Uterus (tissue), 4 donors: ENCODE measurements at places on chromosomes 1 and 21. TPM values are rescaled to one million over a fixed set of nuclear protein-coding genes. Genes with fewer than 3 reads are reported as not detected.
A peak's percentile ranks its signal among the peaks of the same experiment; 100 is the strongest.

Gene KRTAP10-6
- not detected for total RNA-seq

- H3K27me3 ChIP-seq = no peaks in the 10 kb centered on the region
- no peaks in the 10 kb centered on the region for H3K4me1 ChIP-seq
- peak overlapping the region; percentile 93 for H3K27ac ChIP-seq
- H3K36me3 ChIP-seq = no peaks in the 10 kb centered on the region
- peak; percentile 65 for DNase-seq
These were observed 2.8 kb downstream of the ANKRD34A start for GRCh38 chr1:145961425-145962156.

Gene EVA1C
- total RNA-seq = 8.3 TPM

- H3K27me3 ChIP-seq = no peaks in the 10 kb centered on the region
- H3K4me1 ChIP-seq = no peaks in the 10 kb centered on the region
- H3K4me3 ChIP-seq = no peak overlapping the region
- H3K27ac ChIP-seq = no peak overlapping the region
These were observed 774 bp upstream of the ANGPTL7 start for GRCh38 chr1:11188381-11188780.

DNA sequence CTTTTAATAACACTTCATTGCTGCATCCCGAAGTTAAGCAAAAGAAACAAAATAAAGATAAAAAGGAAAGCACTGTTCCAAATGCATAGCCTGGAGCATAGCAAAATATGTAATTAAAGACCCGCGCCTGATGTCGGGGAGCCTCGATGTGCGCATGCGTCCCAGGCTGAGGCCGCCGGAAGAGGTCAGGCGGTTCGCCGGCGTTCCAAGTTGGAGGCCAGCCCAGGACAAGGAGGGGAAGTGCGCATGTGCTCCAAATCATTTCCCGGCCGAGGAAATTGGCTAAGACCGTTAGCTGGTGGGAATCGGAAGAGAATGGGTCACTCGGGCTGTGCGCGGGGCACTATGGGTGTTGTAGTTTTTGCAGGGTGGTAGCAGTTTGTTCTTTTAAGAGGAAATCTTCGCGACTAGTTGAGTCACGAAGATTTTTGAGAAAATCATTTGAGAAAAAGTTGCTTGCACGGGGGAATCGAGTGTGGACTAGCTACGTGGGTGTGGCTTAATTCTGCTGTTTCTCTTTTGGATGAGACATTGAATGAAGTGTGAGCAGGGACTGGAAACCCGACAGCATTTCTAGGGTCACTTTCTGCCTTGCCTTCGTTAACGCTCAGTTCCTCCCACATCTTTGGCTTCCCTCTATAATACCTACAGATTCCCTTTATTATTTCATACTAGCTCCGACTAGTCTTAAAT is 31.0 kb upstream of the CD1D start:
- no peaks in the 10 kb centered on the region for H3K4me1 ChIP-seq
- DNase-seq = peak; percentile 98
- no peaks in the 10 kb centered on the region for H3K27me3 ChIP-seq
- H3K27ac ChIP-seq = peak overlapping the region; percentile 76
- H3K36me3 ChIP-seq = no peaks in the 10 kb centered on the region
- peak overlapping the region; percentile 32 for H3K4me3 ChIP-seq

GRCh38 chr1:152110365-152110859 is 4.8 kb downstream of the TCHH start:
- H3K36me3 ChIP-seq = no peaks in the 10 kb centered on the region
- no peak overlapping the region for H3K27ac ChIP-seq
- DNase-seq = peak; percentile 11
- H3K4me3 ChIP-seq = no peak overlapping the region
- peaks cover 57% of the 10 kb centered on the region for H3K27me3 ChIP-seq

DNA sequence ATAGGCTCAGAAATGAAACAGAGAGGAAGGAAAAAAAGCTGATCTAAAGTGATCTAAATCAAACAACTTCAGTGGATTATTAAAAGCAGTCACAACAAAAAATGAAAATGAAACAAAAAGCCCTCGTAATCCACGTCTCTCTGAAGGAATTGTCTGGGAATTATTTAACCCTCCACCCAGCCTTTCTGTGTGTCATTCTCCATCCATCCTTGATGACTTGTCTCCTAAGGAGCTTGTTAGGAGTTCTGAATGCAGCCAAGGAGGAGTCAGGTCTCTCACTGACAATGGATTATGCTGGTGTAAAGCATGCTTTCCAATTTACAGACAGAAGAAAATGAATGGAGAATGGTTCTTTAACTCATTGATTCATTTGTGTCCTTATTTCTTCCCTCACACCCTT is 359.3 kb upstream of the RUNX1 start:
- H3K27ac ChIP-seq = no peak overlapping the region
- no peaks in the 10 kb centered on the region for H3K27me3 ChIP-seq
- H3K4me1 ChIP-seq = no peaks in the 10 kb centered on the region
- no peak for DNase-seq
- no peak overlapping the region for H3K4me3 ChIP-seq
- no peaks in the 10 kb centered on the region for H3K36me3 ChIP-seq

DNA sequence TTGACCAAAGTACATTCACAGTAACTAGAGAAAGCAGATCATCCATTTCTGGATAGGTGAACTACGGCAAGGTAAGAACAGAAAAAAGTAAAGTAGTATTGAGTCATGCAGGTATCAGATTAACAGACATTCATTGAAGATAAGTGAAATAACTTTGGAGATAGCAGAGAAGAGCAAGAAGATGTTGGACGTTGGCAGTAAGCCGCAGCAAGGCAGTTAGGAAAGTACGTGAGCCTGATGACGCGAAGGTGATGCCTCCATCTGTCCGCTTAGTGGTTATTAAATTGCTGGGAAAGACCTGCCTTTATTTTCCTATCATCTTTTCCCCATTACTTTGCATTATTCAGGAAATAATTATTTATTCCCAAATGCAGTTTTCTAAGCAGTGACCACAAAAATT is 24.9 kb upstream of the KIAA1614 start:
- no peak for DNase-seq
- no peak overlapping the region for H3K4me3 ChIP-seq
- H3K4me1 ChIP-seq = no peaks in the 10 kb centered on the region
- H3K36me3 ChIP-seq = no peaks in the 10 kb centered on the region
- no peak overlapping the region for H3K27ac ChIP-seq

Gene SPAG17
- total RNA-seq = 1.1 TPM

Gene NCMAP
- 0.48 TPM for total RNA-seq

Gene HMGCS2
- not detected for total RNA-seq

Gene OR10Z1
- not detected for total RNA-seq

- no peaks in the 10 kb centered on the region for H3K27me3 ChIP-seq
- DNase-seq = no peak
These were observed 73.6 kb downstream of the ZNF281 start for GRCh38 chr1:200336101-200336845.

DNA sequence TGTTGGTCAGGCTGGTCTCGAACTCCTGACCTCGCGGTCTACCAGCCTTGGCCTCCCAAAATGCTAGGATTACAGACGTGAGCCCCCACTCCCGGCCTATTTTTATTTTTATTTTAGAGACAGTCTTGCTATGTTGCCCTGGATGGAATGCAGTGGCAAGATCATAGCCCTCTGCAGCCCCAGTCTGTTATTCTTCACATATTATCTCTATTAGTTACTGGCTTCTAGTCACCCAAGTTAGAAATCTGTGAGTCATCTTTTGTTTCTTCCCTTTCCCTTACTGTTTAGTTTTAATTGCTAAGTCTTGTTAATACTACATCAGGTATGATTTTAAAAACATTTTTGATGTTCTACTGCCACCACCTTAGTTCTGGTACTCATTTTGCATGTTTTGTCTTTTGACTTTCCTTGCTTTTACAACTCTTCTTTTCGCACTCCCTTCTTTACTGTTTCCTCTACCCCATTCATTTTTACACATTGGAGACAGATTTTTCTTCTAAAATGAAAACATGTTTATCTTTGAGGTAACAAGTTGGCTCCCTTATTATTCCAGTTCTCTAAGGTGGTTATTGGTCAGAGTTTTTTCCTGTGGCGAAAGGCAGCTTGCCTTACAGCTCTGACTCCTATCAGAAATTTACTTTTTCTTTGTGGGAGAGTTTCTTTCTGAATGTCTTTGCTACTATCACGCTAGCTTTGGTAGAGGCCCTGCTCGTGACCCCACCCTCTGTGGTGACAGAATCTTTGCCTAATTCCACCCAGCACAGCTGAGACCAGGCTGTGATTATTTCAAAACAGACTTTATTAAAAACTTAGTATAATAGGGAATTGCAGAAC is 19.5 kb downstream of the ZMYM4 start:
- no peak for DNase-seq
- H3K36me3 ChIP-seq = no peaks in the 10 kb centered on the region
- H3K27ac ChIP-seq = peak overlapping the region; percentile 41
- peaks cover 11% of the 10 kb centered on the region for H3K4me1 ChIP-seq

Gene CRNN
- not detected for total RNA-seq

Gene PGLYRP3
- not detected for total RNA-seq

DNA sequence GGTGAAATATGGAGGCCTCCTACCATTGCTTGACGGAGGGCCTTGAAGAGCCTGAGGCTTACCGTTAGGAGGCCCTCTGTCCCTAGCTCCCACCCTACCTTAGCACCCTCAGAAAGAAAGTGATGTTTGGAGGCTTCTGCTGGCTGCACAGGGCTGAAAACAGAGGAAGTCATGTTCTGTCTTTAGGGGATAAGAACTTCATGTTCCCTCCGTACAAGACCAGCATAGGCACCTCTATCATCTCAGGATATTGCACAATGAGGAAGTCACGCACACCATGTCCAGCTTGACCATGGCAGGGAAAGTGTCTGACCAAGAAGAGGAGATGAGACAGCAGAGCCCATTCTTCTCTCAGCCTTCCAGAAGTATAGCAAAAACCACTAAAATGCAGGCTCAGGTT is 13.8 kb downstream of the ADORA3 start:
- no peak overlapping the region for H3K27ac ChIP-seq
- no peaks in the 10 kb centered on the region for H3K4me1 ChIP-seq
- DNase-seq = no peak
- no peaks in the 10 kb centered on the region for H3K27me3 ChIP-seq
